ENCODE measurements at places on chromosomes 2 and 18.
A peak's percentile ranks its signal among the peaks of the same experiment; 100 is the strongest.

DNA sequence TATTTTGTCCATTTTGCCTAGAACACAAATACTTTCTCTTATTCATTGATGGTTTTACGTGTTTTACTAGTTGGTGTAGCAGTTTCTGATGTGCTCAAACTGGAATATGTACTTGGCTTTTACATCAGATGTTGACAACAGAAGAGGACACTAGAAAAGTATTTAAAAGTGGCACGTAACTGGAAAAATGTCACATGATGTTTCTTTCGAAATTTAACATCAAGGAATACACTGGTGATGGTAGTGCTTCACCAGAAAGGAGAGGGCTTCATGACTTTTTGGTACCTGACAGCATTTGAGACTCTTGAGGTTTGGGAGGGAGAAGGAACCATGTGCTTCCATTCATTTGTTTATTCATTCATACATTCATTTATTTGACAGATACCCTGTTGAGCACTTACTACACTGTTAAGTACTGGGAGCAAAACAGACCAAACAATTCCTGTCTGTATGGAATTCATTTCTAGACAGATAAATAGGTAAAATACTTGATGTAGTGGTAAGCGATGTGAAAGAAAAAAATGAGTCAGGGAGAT is 1.5 kb downstream of the GIGYF2 start:
- no peak for DNase-seq

- DNase-seq: no peak
Measured at GRCh38 chr2:15242936-15243461, 318.1 kb downstream of the NBAS start.

DNA sequence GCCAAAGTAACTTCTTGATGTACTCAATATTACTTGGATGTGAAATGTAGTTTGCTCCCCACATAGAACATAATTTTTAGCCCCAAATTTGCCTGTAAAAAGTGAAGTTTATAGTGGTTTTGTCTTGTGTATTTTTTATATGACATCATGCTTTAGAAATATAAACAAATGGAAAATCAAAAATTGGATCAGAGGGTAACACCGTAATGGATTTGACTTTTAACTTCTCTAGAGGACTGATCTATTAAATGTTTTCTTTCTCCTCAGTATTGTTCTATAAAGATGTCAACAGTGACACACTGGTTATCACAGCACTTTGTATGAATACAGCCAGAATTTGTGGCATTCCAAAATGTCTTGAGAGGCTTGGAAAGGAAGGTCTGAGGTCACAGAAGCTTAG is 45.6 kb upstream of the RASGRP3 start:
- DNase-seq: no peak

DNA sequence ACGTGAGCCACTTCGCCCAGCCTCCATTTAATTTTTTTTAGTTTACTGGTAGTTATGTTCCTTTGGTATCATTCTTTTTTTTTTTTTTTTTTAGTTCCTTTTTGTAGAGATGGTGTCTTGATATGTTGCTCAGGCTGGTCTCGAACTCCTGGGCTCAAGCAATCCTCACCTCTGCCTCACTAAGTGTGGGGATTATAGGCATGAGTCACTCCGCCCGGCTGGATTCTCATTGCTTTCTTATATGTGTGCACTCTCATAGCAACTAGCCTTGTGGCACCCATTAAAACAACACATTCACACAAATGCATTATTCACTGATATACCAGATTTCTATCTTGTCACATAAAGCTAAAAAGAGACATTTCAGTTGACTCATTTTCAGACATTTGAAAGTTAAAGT is 4.2 kb downstream of the TTC27 start:
- peak; percentile 31 for DNase-seq

DNA sequence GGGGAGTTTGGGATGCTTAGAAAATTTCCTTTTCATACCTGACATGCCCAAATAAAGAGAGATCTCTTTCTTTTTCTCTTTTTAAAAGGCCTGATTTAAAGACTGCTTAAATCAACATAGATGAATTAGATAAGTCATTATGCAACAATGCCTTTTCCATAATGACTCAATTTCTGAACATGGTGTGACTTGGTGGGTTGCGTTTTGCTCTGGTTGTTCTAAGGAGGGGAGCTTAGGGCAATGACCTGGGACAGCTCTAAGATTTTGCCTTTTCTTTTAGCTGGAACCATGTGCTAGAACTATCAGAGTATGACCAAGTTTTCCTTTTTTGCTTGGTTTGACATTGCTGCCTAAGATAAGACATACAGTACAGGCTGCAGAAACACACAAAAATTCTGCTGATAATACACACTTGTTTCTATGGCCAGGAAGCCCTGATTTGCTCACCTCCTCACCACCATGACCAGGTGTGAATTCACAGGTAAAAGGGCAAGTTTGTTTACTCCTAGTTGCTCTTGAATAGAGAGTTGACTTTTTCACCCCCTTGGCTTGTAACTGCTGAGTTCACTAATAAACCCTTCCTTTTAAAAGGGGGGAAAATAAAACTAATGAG is 58.1 kb upstream of the IL1RL1 start:
- peak; percentile 79 for DNase-seq

DNA sequence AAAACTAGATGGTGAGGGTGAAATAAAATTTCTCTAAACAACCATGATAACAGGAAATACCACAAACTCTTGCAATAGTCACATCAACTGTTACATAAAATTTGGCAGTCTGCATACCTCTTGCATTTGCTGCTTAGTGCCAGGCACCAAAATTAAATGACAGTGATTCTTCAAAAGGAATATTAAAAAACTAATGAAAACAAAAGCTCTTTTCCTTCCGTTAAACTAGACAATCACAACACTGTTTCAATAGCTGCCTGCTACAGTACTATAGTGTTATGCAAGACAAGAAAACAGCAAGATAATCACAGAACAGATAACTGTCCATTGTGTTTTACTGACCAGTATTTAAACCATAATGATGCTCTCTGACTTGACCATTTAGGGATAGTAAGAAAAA is 239.0 kb upstream of the SMAD7 start:
- DNase-seq: no peak

DNA sequence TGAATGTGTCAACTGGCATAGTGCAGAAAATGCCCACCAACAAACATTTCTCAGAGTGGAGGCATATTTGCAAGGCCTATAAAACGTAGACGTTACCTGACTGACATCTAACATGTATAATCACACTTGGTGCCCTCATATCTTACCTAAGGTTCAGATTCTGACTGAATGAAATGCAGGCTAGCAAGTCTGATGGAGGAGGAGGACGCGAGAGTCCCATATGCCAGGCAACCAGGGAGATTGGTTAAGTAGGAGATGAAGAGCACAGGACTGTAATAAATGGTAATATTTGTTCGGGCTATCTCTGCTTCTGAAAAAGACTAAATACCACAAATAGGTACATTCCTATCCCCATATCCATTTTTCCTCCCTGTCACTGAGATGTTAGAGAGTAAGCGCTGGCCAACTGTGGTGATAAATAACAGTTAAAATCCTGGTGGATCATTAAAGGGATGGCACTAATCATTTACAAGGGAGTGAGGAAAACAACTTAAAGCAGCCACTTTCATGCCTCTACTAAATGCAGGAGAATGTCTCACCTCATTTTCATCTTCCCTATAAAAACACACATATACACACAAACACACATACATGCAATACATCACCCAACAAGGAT is 217.2 kb downstream of the TMEM163 start:
- no peak for DNase-seq

GRCh38 chr2:26574900-26575560 is 66.1 kb downstream of the CIB4 start:
- DNase-seq: no peak

DNA sequence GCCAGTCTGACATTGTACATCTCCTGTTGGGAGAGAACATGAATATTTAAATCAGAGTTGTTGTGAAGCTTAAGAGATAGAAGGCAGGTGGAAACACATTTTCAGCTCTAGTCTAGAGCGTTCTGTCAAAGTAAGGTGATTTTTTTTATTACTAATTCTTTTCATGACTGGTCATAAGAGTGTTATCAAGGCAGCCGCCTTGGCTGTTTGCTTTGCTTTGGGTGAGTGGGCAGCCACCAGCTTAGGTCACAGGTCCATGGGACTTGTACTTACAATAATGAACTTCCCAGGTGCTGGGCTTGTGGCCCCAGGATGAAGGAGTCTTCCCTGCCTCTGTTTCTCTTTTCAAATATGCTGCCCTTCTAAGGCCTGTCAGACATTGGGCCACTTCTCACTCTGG is 256.3 kb downstream of the SRBD1 start:
- no peak for DNase-seq
